ENCODE measurements at places on chromosomes 7 and 10.

DNA sequence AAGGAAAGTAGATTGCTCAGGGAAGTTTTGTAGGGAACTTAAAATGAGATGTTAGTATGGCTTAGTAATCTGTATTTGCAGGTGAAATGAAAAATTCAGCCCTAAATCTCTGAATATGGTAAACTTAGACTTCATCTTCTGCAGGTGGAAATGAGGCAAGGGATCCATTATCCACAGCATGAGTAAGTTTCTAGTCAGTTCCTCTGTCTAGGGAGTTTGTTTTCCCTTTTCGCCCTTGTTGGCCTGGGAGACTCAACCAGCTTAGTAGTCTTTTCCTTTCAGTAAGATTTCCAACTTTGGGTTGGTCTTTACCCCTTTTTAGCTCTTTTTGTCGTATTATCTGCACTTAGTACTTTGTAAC is 65.6 kb downstream of the ZEB1 start:
- no peak for DNase-seq

DNA sequence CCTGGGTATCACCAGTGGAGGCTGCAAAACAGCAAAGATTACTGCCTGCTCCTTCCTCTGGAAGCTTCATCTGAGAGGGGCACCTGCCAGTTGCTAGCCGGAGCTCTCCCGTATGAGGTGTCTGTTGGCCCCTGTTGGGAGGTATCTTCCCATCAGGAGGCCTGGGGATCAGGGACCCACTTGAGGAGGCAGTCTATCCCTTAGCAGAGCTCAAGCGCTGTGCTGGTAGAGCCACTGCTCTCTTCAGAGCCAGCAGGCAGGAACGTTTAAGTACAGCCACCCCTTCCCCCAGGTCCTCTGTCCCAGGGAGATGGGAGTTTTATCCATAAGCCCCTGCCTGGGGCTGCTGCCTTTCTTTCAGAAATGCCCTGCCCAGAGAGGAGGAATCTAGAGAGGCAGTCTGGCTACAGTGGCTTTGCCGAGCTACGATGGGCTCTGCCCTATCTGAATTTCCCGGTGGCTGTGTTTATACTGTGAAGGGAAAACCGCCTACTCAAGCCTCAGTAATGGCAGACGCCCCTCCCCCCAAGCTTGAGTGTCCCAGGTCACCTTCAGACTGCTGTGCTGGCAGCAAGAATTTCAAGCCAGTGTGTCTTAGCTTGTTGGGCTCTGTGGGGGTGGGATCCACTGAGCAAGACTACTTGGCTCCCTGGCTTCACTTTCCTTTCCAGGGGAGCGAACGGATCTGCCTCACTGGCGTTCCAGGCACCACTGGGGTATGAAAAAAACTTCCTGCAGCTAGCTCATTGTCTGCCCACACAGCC is 19.6 kb downstream of the SEMA3E start:
- no peak for DNase-seq

DNA sequence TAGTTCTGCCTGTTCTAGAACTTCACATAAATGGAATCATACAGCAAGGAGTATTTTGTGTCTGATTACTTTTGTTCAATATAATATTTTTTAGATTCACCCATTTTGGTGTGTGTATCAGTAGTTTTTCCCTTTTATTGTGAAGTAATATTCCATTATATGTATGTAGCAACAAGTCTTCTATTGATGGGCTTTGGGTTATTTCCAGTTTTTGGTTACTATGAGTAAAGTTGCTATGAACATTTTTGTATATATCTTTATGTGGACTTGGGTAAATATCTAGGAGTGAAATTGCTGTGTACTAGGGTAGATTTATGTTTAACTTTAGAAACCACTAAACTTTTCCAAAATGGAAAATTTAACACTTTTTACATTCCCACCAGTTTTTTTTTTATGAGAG is 35.7 kb downstream of the ADK start:
- no peak for DNase-seq

- DNase-seq = peak; percentile 23
Observed at GRCh38 chr7:39069031-39069430, 91.3 kb downstream of the POU6F2 start.

DNA sequence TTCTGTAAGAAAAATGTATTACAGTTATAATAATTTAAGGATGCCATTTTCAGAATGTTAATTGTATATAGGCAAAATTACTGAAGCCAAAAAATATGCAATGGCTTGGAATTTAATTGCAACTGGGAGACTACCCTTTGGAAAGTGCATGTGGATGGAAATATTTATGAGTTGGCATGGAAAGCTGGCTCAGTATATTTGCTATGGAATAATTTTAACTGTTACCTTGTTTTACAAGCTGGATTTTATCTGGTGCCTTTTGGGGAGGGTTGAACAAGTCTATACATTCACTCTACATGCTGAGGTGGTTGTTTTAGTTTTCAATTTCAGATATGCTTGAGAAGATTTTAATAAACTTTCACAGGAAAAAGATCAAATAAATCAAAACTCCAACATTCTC is 80.9 kb upstream of the ABCB5 start:
- no peak for DNase-seq

- no peak for DNase-seq
Observed at GRCh38 chr7:2281541-2281940, 32.7 kb downstream of the SNX8 start.

DNA sequence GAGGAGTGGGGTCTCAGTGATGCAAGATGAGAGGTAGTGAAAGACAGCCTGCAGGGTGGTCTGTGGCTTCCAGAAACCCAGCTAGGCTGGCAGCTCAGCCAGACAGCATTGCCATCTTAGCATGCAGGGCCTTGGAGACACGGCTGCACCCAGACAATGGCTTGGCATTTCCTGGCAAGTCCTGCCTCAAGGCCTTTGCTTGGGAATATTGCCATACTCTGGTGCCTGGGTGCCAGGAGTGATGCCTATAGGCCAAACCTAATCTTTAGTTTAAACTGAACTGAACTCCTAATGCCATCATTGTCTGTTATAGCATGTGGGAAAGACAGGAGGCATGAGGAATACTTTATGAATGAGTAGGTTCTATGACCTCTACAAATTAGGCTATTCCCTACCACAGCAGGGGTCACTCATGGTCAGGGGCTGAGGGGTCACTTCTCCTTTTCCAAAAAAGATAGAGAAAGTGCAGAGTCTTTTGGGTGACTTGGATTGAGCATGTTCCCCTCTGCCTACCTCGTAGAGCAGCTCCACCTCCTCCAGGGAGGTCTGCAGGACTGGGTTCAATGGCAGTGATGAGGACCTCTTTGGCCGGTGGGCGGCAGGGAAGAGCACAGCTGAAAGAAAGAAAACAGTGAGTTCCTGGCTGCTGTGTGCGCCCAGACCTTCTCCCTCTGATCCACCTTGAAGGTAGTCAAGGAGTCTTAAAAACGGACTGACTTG is 8.8 kb upstream of the SLC13A4 start:
- DNase-seq = no peak

- DNase-seq = no peak
Observed at GRCh38 chr7:54843841-54844355, 84.9 kb upstream of the SEC61G start.

DNA sequence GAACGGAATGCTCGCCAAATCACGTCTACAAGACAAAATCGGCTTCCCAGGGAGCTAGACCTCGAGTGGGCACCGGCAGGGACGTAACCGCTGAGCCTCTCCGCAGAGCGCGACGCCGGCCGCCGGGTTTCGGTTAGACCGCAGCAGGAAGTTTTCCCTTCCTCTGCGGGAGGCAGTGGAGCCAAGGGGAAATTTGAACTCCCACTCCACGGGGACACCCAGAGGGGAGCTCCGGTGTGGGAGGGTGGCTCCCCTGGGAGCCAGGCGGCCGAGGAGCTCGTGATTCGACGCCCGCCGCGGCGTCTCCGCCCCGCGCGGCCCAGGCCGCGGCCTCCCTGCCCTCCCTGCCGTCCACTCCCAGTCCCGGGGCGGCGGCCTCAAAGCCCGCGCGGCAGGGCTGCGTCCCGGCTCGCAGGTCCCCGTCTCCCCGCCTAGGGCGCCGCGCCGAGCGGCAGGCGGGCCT is 426 bp downstream of the SYPL1 start:
- peak; percentile 73 for DNase-seq

DNA sequence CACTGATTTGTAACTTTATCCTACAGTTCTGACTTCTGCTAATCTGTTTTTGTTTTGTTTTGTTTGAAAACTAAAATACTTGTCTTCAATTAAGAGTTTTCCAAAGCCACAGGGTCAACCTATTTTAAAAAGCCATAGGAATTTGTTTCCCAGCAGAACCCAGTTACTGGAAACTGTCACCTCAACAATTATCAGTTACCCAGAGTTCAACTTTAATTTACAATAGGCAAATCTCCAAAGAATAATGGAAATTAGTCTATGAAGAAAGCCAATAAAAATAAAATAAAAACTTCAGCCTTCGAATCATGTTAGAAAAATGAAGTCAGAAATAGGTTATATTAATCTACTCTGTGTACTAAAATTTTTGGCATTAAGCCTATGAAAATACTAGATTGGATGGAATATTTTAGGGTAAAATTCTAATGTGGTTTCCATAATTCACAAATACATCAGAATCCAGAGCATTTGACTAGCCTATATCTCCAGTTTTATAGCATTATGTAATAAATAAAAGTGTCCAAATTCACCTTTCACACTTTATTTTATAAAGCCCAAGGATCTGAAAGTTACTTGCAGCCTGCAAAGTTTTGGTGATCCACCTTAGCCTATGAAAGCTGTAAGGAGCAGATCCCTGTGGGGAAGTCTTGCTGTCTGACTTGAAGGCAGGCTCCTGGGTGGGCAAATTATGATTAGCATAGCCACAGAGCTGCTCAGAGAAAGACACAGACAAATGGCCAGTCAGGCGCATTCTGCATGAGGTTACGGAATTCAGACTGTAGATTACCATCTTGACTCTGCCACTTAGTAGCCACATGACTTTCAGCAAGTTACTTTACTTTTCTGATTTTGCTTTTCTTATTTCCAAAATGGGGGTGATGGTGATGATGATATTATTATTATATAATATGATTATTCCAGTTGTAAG is 250.0 kb upstream of the HGF start:
- no peak for DNase-seq

GRCh38 chr10:42836771-42837468 is 54.3 kb downstream of the BMS1 start:
- peak; percentile 37 for DNase-seq

DNA sequence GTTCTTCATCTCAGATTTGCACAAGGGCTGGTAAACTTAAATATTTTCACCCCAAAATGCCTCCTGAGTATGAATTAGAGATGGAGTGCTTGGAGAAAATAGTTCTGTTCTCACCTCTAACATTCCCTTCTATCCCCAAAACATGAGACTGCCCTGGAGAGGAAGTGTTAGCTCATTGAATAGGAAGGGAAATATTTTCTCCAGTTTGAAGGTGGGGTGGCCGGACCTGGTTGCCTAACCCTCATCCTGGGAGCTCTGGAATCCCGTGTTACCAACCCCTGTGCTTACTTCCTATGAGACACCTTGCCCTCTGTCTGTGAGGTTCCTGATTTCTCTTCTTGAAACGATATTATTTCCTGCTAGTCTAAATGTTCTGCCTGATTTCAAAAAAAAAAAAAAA is 779 bp downstream of the IFIT2 start:
- DNase-seq = no peak

- no peak for DNase-seq
Observed at GRCh38 chr10:120997756-120998155, 146.6 kb downstream of the WDR11 start.

- DNase-seq = no peak
Observed at GRCh38 chr10:83995738-83996331, 143.5 kb upstream of the GHITM start.

GRCh38 chr10:14285941-14286560 is 44.7 kb downstream of the FRMD4A start:
- DNase-seq = no peak
